CD4-positive, alpha-beta T cell treated with Interleukin-12 subunit alpha and Interleukin-12 subunit beta, for 1 hour (primary cell): ENCODE measurements at places on chromosomes 1 and 21.

GRCh38 chr1:88327391-88328267 lies 356.4 kb upstream of the PKN2 start:
- no peak for DNase-seq

DNA sequence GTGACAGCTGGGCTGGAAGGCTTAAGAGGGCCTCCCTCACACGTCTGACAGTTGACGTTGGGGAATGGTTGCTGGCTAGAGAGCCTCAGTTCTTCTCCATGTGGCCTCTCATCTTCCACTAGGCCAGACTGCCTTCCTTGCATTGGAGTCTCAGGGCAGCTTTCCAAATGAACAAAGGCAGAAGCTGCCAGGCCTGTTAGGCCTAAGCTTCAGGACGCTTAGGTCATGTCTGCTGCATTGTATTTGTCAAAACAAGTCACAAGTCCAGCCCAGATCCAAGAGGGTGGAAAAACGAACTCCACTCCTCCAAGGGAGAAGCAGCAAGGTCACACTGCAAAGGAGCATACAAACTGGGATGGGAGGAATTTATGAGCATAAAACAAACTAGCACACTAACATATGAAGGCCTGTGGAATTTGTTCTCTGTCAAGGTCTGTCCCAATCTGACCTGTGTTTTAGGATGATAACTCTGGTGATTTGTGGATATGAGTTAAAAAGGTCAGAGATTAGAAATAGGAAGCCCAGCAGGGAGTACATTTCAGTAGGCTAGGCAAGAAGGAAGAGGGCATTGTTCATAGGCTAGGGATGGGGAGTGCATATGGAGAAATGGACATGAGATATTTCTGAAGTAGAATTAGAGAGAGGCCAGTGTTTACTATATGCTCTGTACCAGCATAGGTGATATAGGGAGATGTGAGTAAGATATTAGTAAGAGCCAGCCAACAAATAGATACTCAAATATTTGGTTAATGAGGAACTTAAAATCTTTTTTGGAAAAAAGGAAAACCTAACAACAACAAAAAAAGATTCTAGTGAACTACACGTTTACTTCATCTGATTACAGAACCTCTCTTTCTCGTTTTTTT lies 29.1 kb upstream of the CNN3 start:
- DNase-seq = no peak

DNA sequence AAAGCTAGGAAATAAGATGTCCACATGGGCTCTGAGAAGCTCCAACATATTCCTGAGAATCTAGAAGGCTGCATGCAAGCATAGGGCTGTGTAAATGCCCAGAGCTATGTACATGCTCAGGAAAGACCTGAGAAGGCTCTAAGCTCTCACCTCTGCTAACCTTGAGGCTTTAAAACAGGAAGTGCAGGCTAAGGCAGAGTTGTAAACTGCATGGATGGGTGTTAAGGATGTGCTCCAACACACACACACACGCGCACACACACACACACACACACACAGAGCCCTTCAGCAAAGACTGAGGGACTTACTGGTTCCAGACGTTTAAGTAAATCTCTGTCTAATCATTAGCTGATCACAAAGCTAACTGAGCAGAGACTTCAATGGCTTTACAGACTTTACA lies 162.9 kb downstream of the TRABD2B start:
- DNase-seq = no peak

- DNase-seq = no peak
These were observed 553.3 kb upstream of the ZRANB2 start for GRCh38 chr1:71634159-71634558.

- DNase-seq = no peak
These were observed 5.2 kb downstream of the S100A10 start for GRCh38 chr1:151988405-151988923.

- DNase-seq = no peak
These were observed 11.8 kb downstream of the PLA2G2F start for GRCh38 chr1:20150969-20151368.

DNA sequence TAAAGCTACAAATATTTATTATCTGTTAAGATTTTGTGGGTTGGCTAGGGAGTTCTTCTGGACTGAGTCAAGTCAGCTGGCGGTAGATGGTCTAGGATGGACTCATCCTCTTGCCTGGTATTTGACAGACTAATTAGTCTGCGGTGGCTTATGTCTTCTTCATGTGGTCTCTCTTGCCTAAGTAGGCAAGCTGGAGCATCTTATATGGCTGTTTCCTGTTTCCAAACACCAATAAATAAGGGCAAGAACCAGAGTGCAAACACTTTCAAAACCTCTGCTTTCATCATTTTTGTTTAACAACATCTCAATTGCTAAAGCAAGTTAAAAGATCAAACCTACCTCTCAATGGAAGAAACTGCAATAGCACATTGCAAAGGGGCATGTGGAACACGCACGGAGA lies 484.8 kb downstream of the PTPRC start:
- no peak for DNase-seq

DNA sequence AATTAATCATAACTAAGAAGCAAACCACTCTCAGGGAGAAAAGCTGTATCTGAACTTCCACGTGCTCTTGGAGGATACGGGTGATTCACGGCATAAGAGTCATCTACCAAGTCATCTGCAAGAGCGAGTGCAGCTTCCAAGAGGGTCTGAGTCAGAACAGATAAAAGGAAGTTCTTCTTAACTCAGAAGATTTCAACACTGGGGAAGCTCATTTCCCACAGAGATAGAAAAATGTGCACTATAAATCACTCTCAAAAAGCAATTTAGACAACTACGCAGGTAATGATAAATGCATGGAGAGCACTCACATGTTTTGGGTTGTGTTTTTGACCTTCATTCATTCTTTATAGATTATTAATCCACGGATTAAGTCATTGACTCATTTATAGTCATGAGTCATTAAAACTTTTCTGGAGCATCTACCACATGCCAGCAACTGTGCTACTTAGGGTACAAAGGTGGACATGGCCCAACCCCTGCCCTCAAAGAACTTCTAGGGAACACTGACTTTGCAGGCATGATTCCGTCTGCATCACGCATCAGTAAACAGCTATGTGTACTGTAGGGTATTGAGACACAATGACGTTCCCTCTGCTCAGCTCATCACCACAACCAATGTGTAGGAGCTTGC lies 20.8 kb downstream of the KCNJ15 start:
- peak; percentile 16 for DNase-seq

GRCh38 chr1:209554761-209555611 lies 28.5 kb upstream of the CAMK1G start:
- DNase-seq = no peak

GRCh38 chr1:74818241-74818640 lies 85.3 kb downstream of the TYW3 start:
- DNase-seq = no peak

- DNase-seq = no peak
These were observed 443.2 kb downstream of the CAMTA1 start for GRCh38 chr1:7228252-7228961.

DNA sequence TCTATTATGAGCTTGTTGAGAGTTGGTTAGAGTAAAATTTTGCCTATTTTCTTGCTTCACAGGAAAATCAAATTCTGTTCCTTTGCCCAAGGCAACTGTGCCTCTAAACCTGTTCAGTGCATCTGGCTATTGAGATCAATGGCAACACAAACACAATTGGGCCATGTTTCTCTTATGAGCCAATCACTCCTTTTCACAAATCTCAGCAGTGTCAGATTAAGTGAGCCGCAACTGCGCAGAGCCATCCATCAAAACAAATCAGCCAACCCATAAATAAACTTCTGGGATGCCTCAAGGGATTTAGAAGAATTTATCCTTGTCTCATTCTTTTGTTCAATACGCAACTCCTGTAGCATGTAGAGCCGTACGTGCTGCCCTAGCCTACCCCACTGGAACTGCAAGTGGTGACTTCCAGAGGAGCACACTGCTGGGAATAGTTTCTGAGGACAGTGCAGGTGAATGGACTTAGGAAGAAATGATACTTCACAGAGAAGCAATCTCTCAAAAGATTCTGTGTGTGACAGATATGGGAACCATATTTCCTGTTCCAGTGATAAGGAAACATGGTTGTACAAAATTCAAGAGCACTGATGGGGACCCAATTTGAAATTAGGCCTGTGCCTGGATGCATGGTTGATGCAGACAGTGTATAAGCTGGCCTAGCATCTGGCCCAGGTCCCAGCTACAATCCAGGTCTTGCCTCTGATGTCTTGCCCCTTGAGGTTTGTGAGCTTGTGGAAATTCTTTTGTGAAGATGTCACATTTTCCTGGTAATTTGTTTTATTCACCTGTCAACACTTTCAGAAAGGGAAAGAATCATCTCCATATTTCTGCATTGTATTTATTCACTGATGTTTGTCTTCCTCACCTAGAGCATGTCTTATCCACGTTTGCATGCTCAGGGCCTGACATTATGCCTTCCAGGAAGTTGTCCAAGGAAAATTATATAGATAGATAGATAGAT lies 166.2 kb downstream of the URB2 start:
- DNase-seq = no peak
